Vagina (tissue), 2 donors: ENCODE measurements at places on chromosomes 11 and 22. TPM values are rescaled to one million over a fixed set of nuclear protein-coding genes. Genes with fewer than 3 reads are reported as not detected.

GRCh38 chr11:45314900-45315299 lies 28.8 kb upstream of the SYT13 start:
- no peaks in the 10 kb centered on the region for H3K27me3 ChIP-seq
- no peak overlapping the region for H3K27ac ChIP-seq
- no peaks in the 10 kb centered on the region for H3K4me1 ChIP-seq

Gene C11orf91
- total RNA-seq = not detected

DNA sequence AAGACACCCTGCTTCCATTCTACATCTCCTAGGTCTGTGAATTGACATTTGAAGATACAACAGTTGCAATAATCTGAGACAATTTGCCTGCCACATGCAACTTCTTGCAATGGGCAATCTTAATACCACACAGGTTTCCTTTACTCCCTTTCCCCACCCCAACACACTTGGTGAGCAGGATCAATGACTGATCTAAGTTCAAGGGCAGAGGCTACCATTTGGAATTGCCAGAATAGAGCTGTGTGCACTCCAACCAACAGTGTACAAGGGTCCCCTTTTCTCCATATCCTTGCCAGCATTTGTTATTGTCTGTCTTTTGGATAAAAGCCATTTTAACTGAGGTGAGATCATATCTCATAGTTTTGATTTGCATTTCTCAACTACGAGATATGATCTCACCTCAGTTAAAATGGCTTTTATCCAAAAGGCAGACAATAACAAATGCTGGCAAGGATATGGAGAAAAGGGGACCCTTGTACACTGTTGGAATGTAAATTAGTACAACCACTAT lies 2.9 kb upstream of the NNMT start:
- peak overlapping the region; percentile 91 for H3K27ac ChIP-seq
- H3K27me3 ChIP-seq = no peaks in the 10 kb centered on the region
- no peaks in the 10 kb centered on the region for H3K36me3 ChIP-seq
- H3K4me1 ChIP-seq = peaks cover 27% of the 10 kb centered on the region
- DNase-seq = no peak

DNA sequence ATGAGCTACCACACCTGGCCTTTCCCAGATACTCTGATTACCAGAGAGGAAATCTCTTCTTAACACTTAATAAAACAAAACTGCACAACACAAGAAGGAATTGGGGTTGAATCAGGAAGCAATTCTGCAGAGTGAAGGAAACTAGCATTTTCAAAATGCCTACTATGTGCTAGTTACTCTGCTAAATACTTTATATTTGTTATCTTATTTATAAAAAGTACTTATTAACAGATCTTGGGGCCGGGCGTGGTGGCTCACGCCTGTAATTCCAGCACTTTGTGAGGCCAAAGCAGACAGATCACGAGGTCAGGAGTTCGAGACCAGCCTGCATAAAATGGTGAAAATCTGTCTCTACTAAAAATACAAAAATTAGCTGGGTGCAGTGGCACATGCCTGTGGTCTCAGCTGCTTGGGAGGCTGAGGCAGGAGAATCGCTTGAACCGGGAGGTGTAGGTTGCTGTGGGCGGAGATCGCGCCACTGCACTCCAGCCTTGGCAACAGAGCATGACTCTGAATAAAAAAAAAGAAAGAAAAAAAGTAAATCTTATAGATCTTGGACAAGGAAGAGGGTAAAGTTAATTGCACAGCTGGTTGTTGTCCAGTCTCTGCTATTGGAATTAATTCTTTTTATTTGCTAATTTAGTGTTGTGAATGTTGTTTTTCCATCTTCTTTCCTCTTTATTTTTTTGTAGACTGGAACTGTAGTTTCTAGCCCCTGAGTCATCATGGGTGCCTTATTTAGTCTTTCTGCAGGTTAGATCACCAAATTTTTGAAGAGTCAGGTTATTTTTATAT lies 22.1 kb downstream of the TMEM135 start:
- no peaks in the 10 kb centered on the region for H3K27me3 ChIP-seq
- H3K36me3 ChIP-seq = no peaks in the 10 kb centered on the region
- DNase-seq = no peak
- no peaks in the 10 kb centered on the region for H3K4me1 ChIP-seq
- no peak overlapping the region for H3K4me3 ChIP-seq

GRCh38 chr11:68816917-68817419 lies 24.7 kb downstream of the CPT1A start:
- H3K36me3 ChIP-seq = no peaks in the 10 kb centered on the region
- H3K4me1 ChIP-seq = peaks cover 35% of the 10 kb centered on the region
- H3K27me3 ChIP-seq = no peaks in the 10 kb centered on the region
- no peak overlapping the region for H3K27ac ChIP-seq

Gene DLG2
- 10.1 TPM for total RNA-seq

Gene DEFB131B
- not detected for total RNA-seq

GRCh38 chr11:122731500-122731913 lies 76.0 kb downstream of the UBASH3B start:
- H3K27me3 ChIP-seq = no peaks in the 10 kb centered on the region
- H3K4me1 ChIP-seq = no peaks in the 10 kb centered on the region
- no peak overlapping the region for H3K4me3 ChIP-seq
- no peaks in the 10 kb centered on the region for H3K36me3 ChIP-seq
- H3K27ac ChIP-seq = no peak overlapping the region

DNA sequence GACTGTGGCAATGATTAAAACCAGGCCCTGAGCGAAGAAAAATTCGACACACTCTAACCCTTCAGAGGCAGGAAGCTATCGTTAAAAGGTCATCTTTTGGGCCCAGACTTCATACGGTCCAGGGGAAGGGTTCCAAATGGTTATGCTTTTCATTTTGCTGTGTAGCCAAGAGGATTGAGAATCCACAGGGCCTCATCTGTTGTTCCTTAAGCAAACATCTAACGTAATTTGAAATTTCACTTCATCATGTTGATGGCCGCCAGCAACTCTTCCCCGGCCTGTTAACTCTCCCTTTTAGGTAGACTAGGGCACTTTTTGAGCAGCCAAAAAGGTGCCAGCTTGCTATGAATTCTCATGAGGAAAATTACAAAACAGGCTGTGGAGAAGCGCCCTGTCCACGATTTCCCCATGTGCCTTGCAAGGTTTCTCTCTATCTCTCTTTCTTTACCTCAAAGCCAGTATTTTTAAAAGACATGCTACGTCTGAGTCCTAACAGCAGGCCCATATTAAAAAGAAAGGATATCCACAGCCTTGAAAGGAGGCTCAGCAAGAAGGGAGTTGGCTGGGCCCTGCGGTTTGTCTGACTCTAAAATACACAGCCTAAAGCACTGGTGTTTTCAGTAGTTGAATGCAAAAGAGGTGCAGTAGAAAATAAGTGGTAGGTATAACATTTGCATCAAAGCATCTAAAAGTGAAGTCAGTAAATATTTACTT lies 356.3 kb upstream of the NARS2 start:
- H3K4me3 ChIP-seq = no peak overlapping the region
- H3K4me1 ChIP-seq = no peaks in the 10 kb centered on the region

- H3K4me1 ChIP-seq = peaks cover 51% of the 10 kb centered on the region
- no peaks in the 10 kb centered on the region for H3K27me3 ChIP-seq
- H3K27ac ChIP-seq = no peak overlapping the region
- no peak for DNase-seq
- H3K36me3 ChIP-seq = no peaks in the 10 kb centered on the region
Measured at GRCh38 chr22:43007519-43008102, 7.3 kb downstream of the PACSIN2 start.

Gene CCDC87
- total RNA-seq = 0.74 TPM

GRCh38 chr11:31247321-31247720 lies 122.2 kb downstream of the DCDC1 start:
- no peaks in the 10 kb centered on the region for H3K4me1 ChIP-seq
- no peaks in the 10 kb centered on the region for H3K27me3 ChIP-seq
- H3K27ac ChIP-seq = no peak overlapping the region
- H3K36me3 ChIP-seq = no peaks in the 10 kb centered on the region
- DNase-seq = no peak

DNA sequence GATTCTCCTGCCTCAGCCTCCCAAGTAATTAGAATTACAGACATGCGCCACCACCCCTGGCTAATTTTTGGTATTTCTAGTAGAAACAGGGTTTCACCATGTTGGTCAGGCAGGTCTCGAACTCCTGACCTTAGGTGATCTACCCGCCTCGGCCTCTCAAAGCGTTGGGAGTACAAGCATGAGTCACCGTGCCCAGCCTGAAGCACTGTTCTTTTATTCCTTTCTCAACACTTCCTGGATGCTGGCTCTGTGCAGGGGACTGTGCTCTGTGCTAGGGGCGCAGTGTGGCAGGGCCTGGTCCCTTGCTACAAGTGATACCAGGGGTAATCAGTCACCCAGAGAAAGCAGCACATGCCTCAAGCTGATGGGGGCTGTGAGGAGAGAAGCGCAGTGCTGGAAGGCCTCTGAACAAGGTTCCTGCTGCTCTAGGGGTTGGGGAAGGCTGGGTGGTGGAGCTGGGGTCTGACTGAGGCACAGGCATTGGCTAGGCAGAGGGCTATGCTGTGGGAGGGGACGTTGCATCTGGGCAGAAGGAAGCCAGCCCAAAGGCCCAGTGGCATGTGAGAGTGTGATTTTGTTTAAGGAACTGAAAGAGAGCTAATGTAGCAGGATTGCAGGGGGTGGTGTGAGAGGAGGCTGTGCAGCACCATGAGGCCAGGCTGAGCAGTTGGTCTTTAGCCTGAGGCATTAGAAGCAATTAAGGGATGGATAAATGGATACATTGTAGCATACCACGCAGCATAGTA lies 42.5 kb downstream of the CABIN1 start:
- H3K27ac ChIP-seq = no peak overlapping the region
- H3K27me3 ChIP-seq = no peaks in the 10 kb centered on the region
- peaks cover 14% of the 10 kb centered on the region for H3K4me1 ChIP-seq
- no peak overlapping the region for H3K4me3 ChIP-seq
- H3K36me3 ChIP-seq = no peaks in the 10 kb centered on the region

Gene MMP13
- 0.98 TPM for total RNA-seq

DNA sequence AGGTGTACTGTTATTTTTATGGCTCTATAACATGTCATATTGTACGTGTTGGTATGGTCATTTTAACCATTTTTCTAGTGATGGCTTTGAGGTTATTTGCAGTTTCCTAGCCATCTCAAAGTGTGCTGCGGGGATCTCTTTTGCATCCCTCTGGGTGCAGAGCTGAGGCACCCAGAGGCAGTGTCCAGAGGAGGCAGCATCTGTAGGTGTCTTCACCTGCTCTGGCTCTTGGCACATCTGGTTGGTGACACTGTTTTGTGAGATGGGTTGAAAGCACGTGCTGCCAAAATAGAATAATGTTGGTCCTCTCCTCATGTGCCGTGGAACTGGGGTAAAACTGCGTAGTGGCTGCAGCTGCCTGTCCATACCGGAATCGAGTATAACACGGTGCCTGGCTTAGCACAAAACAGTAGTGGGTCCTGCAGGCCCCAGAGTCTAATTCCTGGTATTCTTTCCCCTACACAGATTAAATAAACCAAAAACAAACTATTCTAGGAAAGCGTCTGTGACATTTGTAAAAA lies 12.9 kb downstream of the NEAT1 start:
- no peaks in the 10 kb centered on the region for H3K27me3 ChIP-seq
- DNase-seq = no peak

GRCh38 chr11:77138106-77138649 lies 10.1 kb downstream of the MYO7A start:
- no peaks in the 10 kb centered on the region for H3K36me3 ChIP-seq
- no peaks in the 10 kb centered on the region for H3K27me3 ChIP-seq
- H3K4me1 ChIP-seq = peaks cover 21% of the 10 kb centered on the region
- no peak for DNase-seq

- no peak overlapping the region for H3K4me3 ChIP-seq
- no peaks in the 10 kb centered on the region for H3K27me3 ChIP-seq
- H3K27ac ChIP-seq = no peak overlapping the region
- no peak for DNase-seq
- H3K36me3 ChIP-seq = no peaks in the 10 kb centered on the region
- no peaks in the 10 kb centered on the region for H3K4me1 ChIP-seq
Measured at GRCh38 chr11:44205352-44205751, 104.6 kb downstream of the ALX4 start.

GRCh38 chr11:8038811-8039529 lies 42.0 kb upstream of the TUB start:
- no peak overlapping the region for H3K4me3 ChIP-seq
- DNase-seq = peak; percentile 77
- no peak overlapping the region for H3K27ac ChIP-seq
- no peaks in the 10 kb centered on the region for H3K36me3 ChIP-seq

GRCh38 chr22:31105282-31105929 lies 2.0 kb downstream of the SELENOM start:
- peak overlapping the region; percentile 98 for H3K27ac ChIP-seq
- peak overlapping the region; percentile 74 for H3K4me3 ChIP-seq
- H3K4me1 ChIP-seq = peaks cover 68% of the 10 kb centered on the region
- no peak for DNase-seq
